ENCODE measurements at places on chromosomes 3 and 15.

GRCh38 chr3:66993082-66993481, 5.0 kb upstream of the KBTBD8 start:
- no peak for DNase-seq

DNA sequence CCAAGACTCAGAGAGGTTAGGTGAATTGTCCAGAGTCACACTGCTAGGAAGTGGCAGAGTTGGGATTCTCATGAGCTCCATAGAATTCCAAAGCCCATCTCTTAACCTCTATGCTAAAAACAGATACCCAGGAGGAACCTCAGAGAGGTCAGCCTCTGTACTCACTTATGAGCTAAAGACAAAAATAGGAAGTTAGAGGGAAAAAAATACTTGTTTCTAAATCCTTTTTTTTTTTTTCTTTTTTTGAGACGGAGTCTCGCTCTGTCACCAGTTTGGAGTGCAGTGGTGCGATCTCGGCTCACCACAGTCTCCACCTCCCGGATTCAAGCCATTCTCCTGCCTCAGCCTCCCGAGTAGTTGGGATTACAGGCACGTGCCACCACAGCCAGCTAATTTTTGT, 31.4 kb downstream of the FSD2 start:
- DNase-seq, result no peak

DNA sequence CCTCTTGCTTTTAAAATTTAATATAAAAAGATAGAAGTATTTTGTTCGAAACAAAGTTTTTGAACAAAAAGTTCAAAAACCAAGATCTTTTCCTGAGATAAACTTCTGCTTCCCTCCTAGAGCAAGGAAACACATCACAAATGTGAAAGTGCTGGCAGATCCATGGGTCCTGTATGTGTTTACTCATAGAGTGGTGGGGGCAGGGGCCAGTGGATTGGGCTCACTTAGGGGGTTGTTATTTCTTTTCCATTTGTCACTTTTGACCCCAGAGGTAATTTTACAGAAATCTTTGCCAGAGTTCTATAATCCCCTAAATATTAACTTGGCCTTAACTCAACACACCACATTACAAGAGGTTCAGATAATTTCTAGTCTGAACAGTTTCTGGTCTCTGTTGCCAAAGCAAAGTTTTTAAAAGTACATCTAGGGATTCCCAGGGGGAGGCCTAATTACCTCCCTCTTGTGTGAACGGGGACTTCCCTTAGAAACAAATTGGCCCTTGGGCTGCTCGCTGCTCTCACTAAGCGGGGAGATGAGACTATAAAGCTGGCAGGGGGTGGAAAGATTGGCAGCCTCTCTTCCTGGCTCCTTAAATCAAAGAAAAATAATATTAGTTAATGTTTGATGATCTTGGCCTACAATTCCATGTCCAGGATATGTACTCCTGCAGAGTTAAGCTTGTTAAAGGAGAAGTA, 66.8 kb upstream of the PTX3 start:
- peak; percentile 71 for DNase-seq

GRCh38 chr3:171307046-171307585, 153.1 kb downstream of the TNIK start:
- DNase-seq, result no peak

- no peak for DNase-seq
Measured at GRCh38 chr3:31352331-31352730, 180.4 kb upstream of the STT3B start.

GRCh38 chr3:79187426-79187825, 580.4 kb downstream of the ROBO1 start:
- no peak for DNase-seq

DNA sequence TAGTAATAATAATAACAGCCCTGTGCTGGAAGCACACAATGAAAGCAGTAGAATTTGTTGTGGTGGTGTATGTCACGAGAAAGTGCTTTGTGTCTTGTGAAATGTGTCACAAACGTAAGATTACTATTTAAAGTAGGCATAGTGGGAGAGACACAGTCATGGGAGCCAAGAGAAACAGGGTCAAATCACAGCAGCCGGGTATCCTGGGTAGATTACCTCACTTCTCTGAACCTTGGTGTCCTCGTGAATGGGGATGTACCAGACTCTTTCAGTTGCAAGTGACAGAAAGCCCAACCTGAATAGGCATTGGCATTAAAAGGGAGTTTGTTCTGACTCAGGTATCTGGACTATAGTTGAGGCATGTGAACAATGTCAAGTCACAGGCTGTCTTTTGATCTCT, 29.1 kb upstream of the SRGAP3 start:
- DNase-seq, result no peak

- DNase-seq, result no peak
Measured at GRCh38 chr15:43220991-43221403, at the start of gene EPB42. TSS of gene EPB42 (minus strand) at chr15:43221018. CDS start at chr15:43220825, 193 bp downstream.

DNA sequence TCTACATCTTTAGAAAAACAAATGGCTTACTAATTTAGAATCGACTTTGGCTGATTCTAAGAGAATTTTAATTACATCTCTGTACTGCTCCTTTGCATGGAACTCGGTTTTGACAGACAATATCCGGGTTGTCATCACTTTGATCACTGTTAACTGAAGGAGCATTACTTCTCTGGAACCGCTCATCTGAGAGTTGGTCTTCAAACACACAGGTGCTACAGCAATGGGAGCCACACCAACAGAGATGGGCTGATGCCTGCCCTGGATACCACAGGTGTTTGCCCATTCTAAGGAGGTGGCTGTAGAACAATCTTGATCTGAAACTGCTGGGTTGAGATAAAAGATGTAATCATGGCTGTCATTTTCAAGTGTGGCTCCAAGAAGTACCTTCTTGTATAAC, 21.6 kb downstream of the LINS1 start:
- DNase-seq, result no peak

DNA sequence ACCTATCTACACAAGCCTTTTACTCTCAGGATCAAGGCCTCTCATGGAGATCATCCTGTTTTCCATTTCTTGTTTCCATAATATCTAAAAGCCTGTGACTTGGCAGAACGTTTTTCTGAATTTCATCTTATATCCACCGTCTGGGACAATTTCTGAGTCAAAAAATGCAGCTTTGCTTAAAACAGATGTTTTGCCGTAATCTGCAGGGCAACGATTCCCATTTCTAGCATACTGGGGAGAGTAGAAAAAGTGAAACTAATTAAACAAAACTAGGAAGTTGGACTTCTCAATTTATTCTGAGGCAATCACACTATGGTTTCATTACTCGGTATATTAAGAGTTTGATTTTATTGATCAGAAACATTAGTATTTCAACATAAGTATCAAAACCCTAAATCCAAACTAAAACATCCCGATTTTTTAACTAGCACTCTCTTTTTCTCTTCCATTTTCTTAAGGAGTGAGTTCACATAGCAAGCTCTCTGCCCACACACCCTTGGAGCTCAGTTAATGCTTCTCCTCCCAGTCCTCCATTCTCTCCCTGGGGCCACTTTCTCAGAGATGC, 33.6 kb downstream of the SPATA12 start:
- no peak for DNase-seq

DNA sequence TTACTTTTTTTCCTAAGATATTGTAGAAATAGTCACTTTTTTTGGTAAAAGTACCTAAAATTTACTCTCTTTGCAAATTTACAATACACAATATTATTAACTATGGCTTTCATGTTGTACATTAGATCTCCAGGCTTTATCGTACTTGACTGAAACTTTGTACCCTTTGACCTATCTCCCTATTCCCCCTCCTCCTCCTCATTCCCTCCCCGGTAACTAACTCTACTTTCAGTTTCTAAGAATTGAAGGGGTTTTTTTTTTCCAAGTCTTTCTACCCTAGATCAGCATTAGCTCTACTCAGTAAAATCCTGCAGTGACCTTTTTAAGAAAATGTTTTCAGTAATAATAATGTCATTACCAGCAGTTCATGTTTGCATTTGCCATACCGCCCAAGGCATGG, 10.1 kb downstream of the HACL1 start:
- no peak for DNase-seq

DNA sequence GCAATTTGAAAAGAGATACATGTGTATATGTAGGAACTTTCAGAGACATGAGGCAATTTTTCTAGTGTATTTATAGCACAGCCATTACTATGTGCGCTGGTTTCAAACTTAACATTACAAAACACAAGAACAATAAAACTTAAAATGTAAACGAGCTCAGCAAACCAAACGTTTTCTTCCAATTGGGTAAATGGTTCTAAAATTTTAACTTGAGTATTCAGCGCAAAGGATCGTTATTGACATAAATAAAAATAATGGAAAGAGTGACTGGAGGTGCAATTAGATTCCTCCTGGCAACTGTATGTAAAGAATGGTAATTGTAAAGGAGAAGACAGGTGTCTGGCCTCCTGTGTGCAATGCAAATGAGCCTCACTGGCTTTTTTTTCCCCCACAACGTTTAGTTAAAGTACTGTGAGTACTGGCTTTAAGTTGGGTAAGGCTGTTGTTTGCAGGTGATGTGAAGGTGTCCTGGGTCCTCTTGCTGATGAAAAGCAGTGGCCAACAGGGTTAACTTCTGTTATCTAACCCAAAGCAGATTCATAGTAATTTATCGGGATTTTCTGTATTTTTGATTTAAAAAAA, 14.1 kb upstream of the GADL1 start:
- DNase-seq, result no peak

- no peak for DNase-seq
Measured at GRCh38 chr15:94731286-94731685, 499.9 kb downstream of the MCTP2 start.

- no peak for DNase-seq
Measured at GRCh38 chr3:186566772-186567071, 417 bp downstream of the TBCCD1 start.

GRCh38 chr3:180402471-180403073, 199.4 kb upstream of the TTC14 start:
- DNase-seq, result no peak

DNA sequence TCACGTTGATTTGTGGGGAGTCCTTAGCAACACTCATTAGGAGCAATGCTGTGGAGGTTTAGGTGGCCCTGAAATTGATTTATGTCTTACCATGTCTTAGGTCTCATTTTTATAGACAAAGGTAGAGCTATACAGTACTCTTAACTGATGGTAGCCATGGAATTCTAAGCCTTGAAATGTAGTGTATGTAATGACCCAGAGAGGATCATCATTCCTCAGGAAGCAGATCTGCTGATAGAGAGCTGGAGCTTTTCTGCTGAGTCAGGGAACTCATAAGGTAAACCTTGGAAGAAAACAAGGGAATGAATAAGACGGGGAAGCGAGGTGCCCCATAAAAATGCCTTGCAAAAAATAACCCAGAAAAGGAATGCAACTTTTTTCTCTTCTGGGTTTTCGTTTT, 34.0 kb upstream of the ZNF639 start:
- no peak for DNase-seq

DNA sequence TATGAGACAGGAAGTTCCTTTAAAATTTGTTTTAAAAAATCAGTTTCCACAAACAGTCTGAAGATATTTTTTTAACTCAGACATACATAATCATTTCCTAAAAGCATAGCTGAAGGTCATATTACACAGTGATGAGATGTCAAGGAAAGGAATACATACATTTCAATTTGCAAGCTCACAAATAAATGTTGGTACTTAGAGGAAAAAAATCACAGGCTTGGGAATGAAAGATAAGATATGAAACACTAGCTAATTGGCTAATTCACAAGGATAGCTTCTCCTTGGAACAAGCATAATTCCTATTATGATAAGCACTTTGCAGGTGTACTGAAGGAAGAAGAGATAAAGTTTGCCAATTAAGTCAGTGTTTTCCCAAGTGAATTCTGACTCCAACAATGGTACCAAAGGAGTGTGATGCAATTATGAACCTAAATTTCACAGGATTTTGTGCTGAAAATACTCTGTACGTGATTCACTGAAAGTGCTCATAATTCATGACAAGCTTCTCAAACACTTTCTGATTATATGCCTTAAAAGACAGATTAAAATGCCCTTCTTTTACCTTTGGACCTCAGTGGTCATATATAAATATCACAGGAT, 112.4 kb downstream of the FRMD5 start:
- no peak for DNase-seq

- no peak for DNase-seq
Measured at GRCh38 chr3:142509079-142509478, 61.2 kb upstream of the XRN1 start.

DNA sequence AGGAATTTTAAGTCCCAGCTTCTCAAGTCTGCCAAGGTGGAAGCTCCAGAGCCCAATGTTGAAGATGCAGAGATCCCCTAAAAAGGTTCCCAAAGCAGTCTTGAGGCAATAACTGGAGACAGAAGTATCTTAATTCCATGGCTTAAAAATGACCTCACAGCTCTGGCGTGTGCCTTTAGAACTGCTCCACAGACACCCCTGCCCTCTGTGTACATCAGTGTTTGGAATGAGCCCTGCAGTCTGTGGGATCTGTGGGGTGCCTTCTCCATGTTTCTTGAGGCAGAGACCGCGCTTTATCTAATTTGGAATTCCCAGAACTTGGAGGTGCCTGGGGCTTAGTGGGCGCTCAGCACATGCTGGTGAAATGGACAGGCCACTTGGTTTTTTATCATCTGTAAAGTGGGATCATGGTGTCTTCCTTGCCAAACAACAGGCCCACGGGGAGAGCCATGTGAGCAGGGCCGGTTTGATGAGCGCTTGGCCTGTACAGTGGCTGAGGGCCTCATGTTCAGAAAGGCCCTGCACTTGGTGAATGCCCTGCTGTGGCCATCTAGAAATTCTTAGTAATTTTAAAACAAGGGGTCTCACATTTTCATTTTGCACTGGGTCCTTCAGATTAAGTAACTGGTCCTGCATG, 7.1 kb downstream of the ITGA11 start:
- DNase-seq, result no peak
